ENCODE measurements at places on chromosomes 13 and 19.

GRCh38 chr19:2290441-2291184 is 8.6 kb upstream of the PEAK3 start:
- DNase-seq, result no peak

- DNase-seq, result no peak
These were observed 680.8 kb downstream of the SLITRK1 start for GRCh38 chr13:83201506-83201905.

DNA sequence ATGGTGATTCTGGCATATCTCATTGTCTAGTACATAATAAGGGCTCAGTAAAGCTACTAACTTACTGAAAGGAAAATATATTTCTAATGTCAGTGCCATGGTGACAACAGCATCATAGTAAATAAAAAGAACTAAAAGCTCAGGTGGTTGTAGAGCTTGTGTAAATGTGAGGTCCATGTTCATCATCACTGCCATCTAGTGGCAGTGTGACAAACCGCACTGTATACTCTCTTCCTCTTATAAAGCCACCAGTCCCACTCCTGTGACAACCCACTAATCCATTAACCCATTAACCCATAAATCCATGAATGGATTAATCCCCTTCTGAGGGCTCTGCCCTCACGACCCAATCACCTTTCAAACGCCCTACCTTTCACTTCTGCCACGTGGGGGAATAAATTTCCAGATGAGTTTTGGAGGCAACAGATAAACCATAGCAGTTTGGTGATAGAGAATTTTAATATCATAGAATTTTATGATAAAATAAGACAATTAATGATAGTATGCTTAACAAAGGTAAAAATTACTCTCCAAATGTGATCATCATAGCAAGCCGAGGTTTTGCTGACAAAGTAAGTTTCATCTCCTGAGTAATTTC is 160.4 kb upstream of the SGCG start:
- DNase-seq, result peak; percentile 7

DNA sequence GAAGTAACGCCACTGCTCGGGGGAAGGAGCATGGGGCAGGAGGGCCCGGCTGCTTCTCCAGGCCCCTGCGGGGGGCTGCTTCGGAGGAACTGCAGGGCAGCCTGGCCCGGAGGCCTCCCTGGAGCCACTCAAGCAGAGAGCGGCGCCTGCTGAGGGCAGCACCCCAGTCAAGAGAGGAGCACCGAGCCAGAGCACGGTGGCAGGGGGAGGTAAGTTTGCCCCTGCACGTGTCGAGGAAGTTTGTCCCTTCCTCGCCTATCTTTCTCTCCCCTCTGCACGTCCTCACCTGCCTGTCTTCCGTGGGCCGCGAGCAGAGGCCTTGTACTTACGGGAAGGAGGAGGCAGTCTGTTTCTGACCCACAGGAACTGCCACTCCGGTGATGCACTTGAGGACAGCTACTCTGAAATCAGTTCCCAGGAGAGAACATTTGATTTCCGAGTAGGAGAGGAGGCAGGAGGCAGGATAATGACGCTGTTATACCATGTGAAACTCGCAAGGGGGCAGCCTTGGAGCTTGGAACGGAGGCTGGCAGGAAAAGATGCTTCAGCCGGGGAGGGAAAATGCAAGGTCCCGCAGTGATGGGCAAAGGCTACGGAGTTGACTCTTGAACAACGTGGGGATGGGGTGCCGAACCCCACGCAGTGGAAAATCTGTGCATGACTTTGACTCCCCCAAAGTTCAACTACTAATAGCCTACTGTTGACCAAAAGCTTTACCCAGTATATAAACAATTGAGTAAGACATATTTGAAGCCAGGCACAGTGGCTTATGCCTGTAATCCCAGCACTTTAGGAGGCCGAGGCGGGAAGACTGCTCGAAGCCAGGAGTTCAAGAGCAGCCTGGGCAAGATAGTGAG is 5.0 kb downstream of the FFAR1 start:
- peak; percentile 79 for DNase-seq

GRCh38 chr19:2992958-2993357 is 15.6 kb downstream of the TLE6 start:
- no peak for DNase-seq

DNA sequence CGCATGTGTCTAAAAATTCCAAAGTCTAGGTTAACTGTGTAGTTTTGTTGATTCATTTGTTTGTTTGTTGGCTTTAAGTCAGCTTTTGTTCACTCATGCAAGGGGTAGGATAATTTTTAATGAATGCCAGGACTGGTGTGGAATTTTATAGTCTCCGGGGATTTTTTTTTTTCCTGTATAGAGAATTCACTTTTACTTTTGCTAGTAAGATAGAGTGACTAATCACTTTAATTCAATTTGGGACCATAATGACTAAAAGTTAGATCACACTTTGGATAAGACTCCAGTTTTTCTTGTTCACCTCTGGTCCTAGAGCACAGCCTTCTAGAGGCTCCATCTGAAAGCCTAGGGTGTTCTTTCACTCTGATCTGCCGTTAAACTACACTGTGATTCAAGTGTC is 1690.0 kb downstream of the PCDH9 start:
- DNase-seq, result no peak

GRCh38 chr13:108760129-108760528 is 130.7 kb downstream of the MYO16 start:
- no peak for DNase-seq

DNA sequence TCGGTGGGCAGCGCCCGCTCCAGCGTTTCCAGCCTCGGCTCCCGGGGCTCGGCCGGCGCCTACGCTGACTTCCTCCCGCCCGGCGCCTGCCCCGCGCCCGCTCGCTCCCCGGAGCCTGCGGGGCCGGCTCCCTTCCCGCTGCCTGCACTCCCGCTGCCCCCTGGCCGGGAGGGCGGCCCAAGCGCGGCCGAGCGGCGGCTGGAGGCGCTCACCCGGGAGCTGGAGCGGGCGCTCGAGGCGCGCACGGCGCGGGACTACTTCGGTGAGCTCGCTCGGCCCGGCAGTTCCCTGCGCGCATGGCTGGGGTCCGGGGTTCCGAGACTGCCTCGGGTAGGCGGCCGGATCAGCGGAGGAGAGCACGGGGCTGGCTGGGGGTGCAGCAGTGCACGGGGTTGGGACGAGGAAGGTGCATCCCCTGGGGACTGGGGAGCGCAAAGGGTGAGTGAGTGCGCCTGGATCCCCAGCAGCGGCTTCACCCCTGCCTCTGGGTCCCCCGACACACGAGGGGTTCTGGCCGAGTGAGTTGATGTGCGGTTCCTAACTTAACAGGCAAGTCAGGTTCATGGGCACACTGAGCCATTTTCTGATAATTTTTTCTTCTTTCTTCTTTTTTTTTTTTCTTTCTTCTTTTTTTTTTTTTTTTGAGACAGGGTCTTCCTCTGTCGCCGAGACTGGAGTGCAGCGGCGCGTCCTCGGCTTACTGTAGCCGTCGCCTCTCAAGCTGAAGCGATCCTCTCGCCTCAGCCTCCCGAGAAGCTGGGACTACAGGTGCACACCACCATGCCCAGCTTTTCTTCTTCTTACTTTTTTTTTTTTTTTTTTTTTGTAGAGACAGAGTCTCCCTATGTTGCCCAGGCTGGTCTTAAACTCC is 1.1 kb downstream of the WTIP start:
- DNase-seq, result no peak

DNA sequence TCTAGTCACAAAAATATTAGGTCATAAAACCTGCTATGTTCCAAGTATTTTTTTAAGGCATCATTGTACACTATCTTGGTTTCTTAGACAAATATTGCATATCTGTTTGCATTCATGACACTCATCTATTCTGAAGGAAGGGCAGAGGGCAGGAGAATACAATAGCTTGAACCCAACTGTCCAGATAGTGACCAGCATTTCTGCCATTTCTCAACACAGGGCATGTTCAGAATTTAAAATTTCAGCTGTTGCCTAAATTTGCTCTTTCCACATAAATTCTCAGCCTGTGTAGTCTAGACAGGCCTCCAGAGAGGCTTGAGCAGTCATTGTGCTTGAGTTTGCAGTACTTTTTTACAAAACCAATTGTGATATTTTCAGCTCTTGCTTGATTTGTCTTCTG is 119.5 kb downstream of the ZAR1L start:
- DNase-seq, result no peak

- no peak for DNase-seq
These were observed 1.7 kb downstream of the MAP3K10 start for GRCh38 chr19:40192758-40193586.

- DNase-seq, result no peak
These were observed 19.9 kb upstream of the ARGLU1 start for GRCh38 chr13:106587787-106588186.

- peak; percentile 43 for DNase-seq
These were observed 100.6 kb upstream of the PABPC3 start for GRCh38 chr13:24995225-24995804.

GRCh38 chr13:21104199-21105019 is 43.0 kb upstream of the LATS2 start:
- DNase-seq, result no peak

GRCh38 chr19:2164020-2164998 is 576 bp downstream of the DOT1L start:
- no peak for DNase-seq

- DNase-seq, result no peak
These were observed 257.2 kb downstream of the DIAPH3 start for GRCh38 chr13:59906413-59907049.

GRCh38 chr13:89514534-89515312 is 1832.8 kb upstream of the MIR17HG start:
- no peak for DNase-seq

DNA sequence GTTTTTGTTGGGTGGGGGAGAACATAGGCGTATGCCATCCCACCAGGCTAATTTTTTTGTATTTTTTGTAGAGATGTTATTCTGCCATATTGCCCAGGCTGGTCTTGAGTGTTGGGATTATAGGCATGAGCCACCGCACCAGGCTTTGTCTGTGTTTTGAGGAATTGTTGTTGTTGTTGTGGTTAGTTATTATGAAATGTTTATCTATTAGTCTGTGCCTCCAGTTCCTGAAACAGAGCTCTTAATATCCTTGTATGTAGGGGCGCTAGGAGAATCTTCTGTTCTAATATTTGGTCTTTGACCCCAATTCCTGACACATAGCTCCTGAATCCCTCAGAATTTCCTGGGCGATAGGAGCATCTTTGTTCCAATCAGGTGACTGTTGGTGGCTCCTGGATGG is 5.6 kb upstream of the LATS2 start:
- no peak for DNase-seq

GRCh38 chr13:33340631-33341030 is 55.1 kb upstream of the STARD13 start:
- DNase-seq, result no peak

DNA sequence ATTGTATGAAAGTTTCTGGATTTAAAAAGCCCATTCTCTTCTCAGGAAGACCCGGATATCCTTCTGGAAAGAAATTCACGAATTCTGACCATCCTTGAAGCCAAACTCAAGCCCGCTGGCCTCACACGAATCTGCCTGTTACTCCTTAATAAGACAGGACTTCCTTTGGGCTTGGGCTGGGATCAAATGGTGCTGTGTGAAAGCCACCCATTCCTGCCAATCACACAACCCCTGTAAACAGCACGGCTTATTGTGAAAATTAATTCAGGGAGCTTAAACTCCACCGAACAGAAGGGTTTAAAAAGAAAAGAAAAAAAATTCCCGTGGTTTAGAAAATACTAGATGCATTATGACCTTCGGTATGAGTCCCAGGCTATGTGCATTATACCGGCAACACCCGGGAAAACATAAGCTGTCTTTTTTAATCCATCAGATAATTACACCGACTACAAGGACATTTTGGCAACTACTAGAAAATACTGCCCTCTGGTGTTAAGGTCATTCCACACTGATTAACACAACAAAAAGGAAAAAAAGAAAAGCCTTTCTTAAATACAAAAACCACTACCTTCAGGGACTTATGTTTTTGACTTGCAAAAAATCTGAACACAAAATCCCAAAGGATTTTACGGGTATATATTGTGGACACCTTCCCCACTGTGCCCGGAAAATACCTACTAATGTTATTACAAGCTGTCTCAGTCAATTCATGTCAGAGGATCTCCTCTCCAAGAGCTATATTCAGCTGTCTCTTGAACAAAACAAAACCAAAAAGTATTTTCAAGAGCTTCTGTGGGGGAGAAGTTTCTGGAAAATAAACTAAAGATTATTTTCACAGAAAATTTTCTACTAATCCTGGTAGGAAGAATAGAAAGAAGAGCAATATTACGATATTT is 76.0 kb upstream of the LSM14A start:
- peak; percentile 52 for DNase-seq

GRCh38 chr19:55305491-55305890 is 19.6 kb downstream of the TMEM150B start:
- DNase-seq, result peak; percentile 51

DNA sequence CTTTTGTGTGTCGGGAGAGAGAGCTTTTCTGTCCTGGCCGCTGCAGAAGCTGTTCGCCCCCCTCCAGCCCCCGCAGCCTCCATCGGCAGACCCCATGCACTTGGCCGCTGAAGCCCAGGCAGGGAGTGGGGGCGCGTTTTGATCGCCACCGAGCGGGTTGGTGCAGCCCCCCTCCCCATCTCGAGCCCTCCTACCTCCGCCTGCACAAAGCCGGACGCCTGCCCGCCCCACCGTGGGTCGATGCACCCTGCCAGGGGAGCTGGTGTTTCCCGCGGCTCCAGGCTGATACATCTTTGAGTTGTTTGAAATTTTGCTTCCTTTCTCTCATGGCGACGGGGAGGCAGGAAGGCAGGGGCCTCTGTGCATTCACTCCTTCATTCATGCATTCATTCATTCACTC is 16.4 kb upstream of the ONECUT3 start:
- no peak for DNase-seq

DNA sequence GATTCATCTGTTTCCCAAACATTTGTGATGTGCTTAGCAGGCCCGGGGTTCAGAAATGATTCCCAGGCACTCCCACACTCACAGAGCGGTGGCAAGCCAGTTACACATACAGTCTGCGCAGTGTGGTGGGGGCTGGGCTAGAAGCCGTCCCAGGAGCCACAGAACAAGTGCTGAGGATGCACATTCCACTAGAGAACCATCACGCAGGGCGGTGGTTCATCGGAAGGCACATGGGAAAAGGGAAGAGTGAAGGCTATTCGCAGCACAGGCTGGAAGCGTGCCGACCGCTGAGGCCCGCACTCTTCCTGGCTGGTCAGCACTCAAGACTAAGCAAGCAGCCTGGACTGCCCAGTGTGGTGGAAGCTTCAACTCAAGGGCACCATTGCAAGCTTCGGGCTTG is 126.3 kb upstream of the SLC7A1 start:
- no peak for DNase-seq

Measured in CD4-positive, alpha-beta T cell treated with Interferon alpha-2 for 1 hour (primary cell).